ENCODE measurements at places on chromosomes 4 and X.
A peak's percentile ranks its signal among the peaks of the same experiment; 100 is the strongest.

DNA sequence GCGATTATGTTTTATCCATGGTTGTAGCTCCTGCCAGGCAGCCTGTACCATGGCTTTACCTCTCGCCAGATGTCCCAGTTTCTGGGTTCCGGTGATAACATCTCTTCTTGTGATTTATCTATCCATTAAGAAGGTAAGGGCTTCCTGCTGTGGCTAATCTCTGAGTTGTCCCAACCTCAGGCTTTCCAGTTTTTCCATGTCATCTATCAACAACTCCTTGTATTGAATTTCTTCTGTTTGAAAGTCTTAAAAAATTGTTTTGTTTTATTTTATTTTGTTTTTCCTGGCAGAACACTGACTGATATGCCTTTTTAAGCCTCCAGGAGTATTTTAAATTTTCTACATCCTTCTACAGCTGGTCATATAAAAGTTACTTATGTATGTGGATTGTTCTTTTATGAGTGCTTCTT is 241.9 kb downstream of the ANTXR2 start:
- no peak for DNase-seq

DNA sequence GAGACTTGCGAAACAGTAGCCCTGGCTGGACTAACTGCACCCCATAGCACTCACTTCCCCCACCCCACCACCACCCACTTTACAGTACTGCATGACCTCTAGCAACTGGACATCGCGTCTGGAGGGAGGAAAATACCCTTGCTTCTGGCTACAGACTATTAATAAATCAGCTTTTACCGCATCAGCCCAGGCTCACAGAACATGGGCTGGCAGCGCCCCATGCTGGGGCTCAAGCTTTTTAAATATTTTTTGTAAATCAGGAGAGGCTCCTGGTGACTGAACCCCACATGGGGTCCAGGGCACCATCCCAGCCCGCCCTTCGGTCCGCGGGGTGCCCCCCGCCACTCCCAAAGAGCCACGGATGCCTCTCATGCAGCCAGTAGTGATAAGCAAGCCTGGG is 2.7 kb downstream of the HS6ST2 start:
- no peak for DNase-seq

DNA sequence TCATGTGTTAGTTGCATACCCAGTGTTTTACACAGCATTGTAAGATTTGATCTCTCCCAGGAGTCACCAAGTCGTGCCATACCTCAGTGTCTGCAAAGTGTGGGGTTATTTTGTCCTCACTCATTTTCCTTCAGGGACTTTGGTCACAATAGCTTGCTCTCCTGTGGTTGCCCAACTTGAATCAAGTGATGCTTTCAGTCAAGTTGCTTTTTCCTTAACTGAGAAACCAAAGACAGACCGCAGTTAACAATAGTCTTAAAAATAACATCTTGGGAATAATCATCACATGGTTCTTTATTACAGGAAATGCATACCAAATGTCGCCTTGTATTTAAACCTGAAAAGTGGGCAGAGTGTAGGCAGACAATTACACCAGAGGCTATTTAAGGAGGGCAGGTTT is 44.5 kb upstream of the NDP start:
- no peak for DNase-seq

DNA sequence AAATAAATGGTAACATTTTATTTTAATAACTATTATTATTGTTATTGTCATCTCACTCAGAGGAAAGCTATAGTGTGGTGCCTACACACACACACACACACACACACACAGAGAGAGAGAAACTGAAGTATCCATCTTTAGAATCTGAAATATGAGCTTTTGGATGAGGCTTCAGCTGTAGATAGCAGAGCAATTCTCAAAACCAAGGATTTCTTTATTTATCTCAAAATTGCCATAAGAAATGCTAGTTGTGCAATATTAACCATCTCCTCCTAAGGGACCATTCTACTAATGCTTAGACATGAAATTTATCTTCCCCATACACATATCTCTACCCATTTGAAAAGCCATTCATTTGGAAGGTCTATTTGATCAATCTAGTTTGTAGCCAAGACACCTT is 50.1 kb upstream of the SGMS2 start:
- no peak for DNase-seq

- no peak for DNase-seq
These were observed 118.0 kb downstream of the SLC4A4 start for GRCh38 chr4:71456841-71457240.

- no peak for DNase-seq
These were observed 32.7 kb downstream of the SEC24D start for GRCh38 chr4:118803253-118803652.

- DNase-seq, result no peak
These were observed 1.4 kb upstream of the STS start for GRCh38 chrX:7146020-7146702.

DNA sequence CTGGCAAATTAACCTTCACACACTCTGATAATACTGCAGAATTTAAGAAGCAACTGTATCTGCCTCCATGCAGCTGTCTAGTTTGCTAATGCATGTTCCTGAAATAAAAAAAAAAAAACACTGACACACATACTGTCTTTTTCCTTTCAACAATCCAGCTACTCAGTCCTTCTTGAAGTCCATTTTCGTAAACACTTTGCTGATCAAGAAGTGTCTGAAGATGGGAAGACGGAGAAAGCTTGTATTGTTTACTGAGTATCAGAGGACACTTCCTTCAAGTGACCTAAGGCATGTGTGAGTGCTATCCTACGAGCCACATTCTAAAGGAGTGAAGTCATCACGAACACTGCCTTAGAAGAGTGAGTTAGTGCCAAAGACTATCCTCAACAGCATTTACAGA is 82.6 kb downstream of the LUZP4 start:
- no peak for DNase-seq

GRCh38 chrX:50372966-50373365 is 97.7 kb downstream of the DGKK start:
- DNase-seq, result no peak

- peak; percentile 23 for DNase-seq
These were observed 22.9 kb upstream of the COX7B2 start for GRCh38 chr4:46931981-46932380.

DNA sequence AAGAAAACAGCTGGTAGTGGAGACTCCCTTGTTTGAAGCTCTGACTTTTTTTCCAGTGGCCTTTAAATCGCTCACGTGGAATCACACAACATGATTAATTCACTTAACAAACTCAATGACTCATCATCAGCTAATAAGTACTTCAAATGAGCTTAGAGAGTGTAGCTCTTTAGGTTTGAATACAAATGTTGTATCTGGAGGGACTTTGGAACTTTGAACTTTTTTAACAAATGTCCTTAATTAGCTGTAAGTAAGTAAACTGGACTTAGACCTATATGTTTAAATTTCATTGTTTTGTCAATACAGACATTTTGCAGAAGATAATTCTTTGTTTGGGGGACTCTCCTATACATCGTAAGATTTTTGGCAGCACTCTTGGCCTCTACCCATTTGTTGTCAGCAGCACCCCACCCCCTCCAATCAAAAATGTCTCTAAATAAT is 581.1 kb downstream of the SPRY1 start:
- DNase-seq, result no peak

- DNase-seq, result no peak
These were observed 61.9 kb downstream of the TET2 start for GRCh38 chr4:105208561-105208960.

- no peak for DNase-seq
These were observed 44.6 kb downstream of the RAB33A start for GRCh38 chrX:130216320-130216719.

DNA sequence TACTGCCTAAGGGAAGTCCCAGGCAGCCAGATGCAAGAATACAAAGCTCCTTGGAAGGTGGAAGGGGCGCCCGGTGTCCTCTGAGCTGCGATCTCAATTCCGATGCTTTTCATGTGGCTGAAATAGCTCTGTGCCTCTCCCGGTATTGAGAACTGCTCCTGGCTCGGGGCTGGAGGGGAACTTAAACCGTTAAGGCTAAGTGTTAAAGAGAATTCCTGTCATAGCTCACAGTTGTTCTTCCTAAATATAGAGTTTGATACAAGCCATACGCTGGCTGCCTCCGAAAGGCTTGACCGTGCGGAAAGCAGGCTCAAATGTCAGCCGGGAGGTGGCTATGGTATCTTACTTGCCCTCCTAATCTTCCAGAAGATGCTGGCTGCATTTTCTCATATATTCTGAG is at the start of gene SMPX:
SMPX (minus strand) TSS at position 157 of the 400 bp plus-strand sequence. CDS start 3,826 bp downstream, outside the sequence.
- DNase-seq, result no peak

- DNase-seq, result no peak
These were observed 259.6 kb upstream of the GPC4 start for GRCh38 chrX:133674726-133675470.

GRCh38 chrX:63934791-63935190 is 149.8 kb upstream of the ARHGEF9 start:
- no peak for DNase-seq

DNA sequence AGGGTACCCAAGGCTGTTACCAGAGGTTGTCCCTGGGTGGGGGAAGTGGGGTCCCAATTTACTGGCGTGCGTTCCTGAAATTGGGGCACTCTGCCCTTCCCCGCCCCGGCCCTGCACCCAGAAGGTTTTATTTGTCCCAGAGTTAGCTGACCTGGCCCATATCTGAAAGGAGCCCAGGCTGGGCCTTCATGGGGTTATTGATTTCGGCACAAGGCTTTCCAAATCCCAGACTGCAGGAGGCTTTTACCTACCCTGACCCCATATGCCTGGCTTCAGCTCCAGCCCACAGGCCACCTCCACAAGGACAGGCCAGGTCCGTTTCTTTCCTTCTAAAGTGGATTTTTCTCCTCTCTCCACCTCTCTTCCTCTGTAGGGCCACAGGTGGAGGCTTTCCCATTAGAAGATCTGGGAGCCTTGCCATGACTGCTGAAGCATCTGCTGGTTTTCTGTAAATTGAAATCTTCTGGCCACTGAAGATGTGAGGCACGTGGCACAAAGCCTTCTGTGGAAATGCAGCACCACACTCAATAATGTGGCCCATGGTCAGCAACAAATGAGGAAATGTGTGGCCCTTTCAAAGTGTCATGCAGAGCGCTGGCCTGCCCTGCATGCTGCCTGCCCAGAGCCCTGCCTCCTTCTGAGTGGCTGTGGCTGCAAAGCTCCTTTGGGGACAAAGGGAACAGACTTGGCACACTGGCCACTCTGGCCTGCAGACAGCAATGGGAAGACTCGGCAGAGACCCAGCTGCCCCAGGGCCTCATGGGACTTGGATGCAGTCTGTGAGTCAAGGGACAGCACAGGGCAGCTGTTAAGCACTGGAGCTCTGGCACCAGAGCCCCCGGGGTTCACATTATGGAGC is 43.1 kb upstream of the MTM1 start:
- no peak for DNase-seq

DNA sequence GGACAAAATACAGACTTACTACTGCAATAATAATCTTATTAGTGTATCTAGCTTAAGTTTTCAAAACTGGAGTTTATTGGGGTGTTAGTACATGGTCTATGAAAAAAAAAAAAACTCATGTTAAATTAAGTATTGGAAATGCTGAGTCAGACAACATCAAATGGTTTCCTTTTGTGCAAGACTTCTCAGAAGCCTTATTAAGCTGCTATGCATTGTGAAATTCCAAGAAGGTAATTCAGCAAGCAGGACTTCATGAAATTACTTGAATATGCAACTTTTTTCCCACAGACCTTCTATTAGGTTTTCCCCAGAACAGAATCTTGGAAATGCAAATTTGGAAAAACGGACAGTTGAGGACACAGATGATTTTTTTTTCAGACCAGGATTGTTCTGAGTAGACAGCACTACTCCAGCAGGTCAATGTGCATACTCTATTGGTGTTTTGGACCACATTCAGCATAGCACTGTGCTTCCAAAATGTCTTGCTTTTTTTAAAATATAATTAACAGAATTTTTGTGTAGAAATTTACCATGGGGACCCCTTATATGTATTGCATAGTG is 568.8 kb upstream of the TENM3 start:
- DNase-seq, result no peak

DNA sequence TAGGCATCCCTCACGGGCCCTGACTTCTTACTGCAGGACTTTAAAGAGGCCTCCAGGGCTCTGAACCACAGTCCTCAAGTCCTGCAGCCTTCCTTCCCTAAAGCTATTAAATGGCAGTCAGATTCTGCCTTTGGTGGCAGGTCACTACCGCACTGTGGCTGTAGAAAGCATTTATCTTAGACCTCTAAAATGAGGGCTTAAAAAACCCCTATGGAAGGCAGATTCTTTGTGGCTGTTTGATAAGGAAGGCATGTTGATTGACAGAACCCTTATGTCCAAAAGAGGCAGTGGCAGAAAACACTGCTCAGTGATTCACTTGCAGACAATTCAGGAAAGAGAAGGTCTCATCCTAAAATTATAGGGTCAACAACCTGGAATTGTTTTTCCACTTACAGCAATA is 79.2 kb downstream of the FBXL5 start:
- no peak for DNase-seq

GRCh38 chrX:6026429-6026828 is 202.2 kb downstream of the NLGN4X start:
- DNase-seq, result no peak

DNA sequence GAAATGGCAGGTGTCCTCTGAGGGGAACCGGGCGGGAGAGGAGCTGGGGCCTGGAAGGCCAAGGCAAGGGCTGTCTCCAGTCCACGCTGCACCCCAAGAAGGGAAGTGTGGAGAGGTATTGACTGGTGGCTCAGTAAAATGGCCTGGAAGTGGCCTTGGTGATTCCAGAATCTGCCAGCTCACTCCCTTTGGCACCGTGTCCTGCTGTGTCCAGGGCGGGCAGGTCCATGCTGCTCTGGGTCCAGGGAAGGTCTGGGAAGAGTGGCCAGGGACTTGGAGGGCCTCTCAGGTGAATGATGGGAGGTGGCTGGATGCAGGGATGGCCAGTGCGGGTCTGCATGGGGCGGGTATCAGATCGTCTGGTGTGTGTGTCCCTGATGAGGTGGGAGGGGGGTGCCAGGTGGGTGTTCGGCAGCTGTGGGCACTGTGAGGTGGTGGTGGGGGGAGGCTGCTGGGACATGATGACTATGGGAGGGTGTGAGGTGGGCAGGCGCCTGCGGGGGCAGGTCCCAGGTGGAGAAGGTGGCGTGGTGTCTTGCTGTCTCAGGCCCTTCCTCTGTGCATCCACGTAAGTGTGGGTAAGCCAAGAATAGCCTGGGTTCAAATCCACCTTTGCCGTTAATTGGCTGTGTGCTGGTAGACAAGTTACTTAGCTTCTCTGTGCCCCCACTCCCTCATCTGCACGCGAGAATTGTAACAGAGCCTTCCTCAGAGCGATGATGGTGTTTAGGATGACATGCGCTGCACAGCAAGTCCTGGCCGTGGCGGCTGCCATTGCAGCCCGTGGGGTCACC is 17.7 kb downstream of the RGS12 start:
- no peak for DNase-seq

- peak; percentile 79 for DNase-seq
These were observed 70.9 kb downstream of the INTS12 start for GRCh38 chr4:105637408-105638176.

- no peak for DNase-seq
These were observed 163.9 kb downstream of the SLC7A11 start for GRCh38 chr4:138078253-138078652.
